NCI-H2081 (cell line): ENCODE measurements at places on chromosomes 7 and 10.

GRCh38 chr7:52355053-52355452, 680.4 kb upstream of the POM121L12 start:
- no peak for DNase-seq

- DNase-seq: no peak
Observed at GRCh38 chr10:31242902-31243301, 76.1 kb upstream of the ZEB1 start.

DNA sequence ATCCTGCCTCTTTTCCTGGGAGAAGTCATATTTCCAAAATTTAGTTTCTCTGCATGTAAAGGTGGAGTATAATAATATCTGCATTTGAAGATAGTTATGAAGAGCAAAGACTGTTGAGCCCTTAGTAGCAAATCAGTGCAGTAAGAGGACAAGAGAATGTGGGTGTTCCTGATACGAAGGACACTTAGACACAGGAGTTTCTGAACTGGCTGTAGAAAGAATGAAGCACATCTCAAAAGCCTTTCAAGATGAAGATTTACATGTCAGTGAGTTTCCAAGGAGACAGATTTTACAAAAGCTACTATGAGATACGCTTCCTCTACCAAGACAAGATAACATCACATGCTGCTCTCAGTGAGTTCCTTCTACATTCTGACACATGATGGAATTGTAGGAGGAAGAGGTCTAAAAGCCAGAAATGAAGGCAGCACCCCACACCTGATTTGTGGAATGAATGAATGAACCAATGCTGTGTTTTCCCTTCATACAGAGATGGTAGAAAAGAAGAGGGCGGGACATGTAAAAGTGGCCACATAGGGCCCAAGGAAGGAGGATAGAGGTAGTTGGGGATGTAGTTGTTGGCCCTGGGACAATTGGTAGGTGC, 173.6 kb upstream of the PDE1C start:
- DNase-seq: no peak

DNA sequence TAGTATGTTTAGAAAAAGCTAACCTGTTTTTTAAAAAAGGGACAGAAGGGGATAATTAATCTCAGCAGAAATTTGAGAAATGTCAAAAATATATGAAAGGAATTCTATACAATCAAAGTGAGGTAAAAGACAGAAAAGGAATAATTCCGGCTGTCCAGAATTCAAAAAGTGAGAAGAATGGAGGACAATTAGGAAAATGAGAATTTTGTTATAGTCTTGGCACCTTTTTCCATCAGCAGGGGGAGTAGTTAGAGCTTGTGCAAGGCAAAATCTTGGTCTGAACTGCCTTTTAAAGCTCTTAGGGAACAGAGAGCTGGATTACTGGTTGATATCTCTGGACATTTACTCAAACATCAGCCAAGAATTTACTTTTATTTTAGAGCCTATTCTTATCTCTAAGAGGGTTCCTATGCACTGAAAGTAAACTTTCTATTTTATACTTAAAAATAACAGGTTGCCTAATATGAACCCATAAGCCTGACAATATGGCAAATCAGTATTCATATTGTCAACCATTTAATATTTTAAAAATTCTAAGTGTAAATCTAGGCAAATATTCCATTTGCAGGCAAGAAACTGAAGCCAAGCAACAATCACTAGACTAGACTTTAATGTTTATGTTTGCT, 185.6 kb downstream of the ANK3 start:
- DNase-seq: no peak

- no peak for DNase-seq
Observed at GRCh38 chr7:99543916-99544315, 8.0 kb downstream of the FAM200A start.

DNA sequence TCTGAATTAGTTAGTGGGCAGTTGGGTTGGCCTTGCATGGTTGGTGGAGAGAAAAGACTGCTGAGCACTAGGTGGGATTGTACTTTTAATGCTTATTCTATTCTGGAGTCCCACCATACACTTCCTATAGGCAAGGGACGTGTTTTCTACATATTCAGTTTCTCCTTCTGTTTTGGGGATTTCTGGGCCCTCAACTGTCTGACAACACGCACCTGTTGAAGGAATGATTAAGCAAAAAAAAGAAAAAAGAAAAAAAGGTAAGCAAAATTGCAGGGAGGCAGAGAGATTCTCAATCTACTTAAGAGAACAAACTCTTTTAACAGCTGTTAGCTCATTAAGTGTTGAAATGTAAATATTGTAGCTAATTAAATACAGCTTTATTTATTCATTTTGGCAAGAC, 541.3 kb downstream of the CALN1 start:
- DNase-seq: no peak

DNA sequence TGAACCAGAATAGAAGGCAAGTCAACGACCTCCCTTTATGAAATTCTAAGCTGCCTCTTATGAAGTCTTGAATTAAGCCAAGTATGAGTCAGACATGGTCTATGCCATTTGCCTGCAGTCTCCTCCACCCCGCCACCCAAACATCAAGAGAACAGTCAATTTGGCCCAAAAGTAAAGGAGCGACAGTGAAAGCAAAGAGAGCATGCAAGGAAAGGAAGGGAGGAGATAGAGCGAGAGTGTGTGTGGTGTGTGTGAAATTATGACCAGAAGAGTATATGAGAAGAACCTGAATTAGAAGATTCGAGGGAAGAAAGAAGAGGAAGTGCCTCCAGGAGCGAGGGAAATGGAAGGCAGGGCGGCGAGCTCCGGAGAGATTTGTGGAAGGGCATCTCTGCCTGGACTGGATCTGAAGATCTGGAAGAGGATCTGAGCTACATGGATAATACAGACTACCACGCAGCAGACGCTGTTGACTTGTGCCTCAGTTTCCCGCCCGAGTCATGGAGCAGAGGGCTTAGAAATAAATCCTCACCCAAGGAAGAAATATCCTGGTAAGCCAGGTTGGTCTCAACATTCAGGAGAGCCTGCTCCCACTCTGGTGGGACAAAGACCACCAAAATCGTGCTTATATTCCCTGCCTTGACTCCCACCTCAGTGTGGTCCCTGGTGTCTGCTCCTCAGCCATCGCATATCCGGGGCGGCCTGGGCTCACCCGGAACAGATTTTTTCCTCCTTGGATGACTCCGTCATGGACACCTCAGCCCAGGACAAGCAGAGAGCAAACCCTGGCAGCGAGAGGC, 459 bp downstream of the ZDHHC6 start:
- no peak for DNase-seq

DNA sequence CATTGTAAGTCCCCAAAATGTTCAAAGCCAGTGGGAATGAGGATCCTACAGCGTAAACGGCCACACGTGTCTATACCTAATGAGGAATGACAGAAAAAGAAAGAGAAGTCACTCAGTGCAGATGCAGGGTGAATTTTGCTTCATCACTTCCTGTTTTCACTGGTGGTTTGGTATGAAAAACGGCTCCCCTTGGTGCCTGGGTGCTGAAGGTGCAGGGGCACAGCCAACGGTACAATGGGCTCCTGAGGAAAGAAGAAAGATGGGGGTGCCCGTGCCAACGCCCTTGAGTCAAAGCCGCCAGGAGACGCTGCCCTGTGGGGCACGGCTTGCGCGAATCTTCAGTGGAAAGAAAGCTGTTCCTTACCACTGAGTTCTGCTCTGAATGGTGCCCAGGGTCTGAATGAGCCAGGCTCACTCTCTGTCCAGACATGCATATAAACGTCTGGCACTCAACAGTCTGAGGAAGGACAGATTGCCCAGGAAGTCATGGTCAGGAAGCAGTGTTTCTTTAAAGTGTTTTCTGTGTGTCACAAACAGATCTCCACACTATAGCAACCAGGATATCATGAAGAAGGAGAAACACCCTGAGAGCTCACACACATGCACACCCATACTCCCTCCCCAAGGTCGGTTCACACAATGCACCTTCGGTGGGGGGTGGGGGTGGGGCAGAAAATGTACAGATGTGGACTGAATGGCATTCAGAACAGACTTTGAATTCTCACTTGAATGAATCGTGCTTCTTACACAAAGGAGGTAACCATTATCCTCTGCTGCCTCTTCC, 105.8 kb downstream of the ELMO1 start:
- DNase-seq: no peak

DNA sequence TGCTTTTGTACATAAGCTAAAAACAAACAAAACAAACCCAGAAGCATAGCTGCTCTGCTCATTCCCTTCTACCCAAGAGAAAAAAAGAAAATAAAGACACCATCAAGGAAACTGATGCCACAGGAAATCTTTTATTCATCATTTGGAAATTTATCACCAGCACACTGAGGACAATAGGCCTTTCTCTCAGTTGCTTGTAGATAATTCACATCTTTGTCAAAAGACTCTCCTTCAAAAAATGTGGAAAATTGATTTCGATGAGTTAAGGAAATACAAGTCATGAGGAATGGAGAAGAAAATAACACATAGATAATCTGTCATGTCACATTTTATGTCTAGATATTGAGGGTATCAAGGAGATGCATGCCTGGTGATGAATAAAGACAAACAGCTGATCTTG, 53.5 kb downstream of the ZNF37A start:
- no peak for DNase-seq

GRCh38 chr7:4486907-4487306, 195.2 kb upstream of the FOXK1 start:
- no peak for DNase-seq

GRCh38 chr7:134114992-134115391, 12.1 kb upstream of the LRGUK start:
- no peak for DNase-seq

DNA sequence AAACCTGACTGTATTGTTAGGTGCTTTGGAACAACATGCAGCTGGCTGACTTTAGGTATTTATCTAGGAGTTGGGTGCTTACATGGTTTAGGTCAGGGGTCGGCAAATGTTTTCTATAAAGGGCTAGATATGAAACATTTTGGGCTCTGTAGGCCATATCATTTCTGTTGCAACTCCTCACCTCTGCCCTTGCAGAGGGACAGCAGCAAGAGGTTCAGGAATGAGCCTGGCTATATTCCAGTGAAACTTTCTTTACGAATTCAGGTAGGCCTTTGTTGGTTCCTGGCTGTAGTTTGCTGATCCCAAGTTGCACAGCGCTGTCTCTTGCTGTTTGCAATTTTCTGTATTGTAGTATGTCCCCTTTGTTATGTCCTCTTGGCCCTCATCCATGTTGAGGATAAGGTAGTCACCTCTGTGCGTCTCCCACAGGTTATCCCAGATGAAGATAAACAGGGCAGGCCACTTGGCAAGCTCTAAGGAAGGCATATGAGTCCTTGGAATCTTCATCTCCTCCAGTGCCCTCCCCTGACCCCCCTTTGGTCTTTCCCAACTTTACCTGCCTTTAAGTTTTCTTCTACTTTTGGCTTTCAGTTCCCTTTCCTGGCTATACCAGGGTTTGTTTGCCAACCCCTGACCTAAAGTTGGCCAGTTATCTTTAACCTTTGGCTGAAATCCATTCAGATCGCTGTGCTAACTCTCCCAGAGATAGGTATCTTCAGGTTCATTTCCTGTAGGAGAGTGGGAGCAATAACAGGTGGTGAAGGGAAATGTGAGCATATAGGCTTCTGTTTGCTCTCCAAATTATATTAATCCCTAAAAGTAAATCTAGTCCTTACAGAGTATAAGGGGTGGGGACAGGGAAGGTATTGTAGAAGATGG, 36.1 kb downstream of the SGPL1 start:
- DNase-seq: no peak

- DNase-seq: no peak
Observed at GRCh38 chr7:44473295-44473694, 17.2 kb downstream of the NUDCD3 start.

DNA sequence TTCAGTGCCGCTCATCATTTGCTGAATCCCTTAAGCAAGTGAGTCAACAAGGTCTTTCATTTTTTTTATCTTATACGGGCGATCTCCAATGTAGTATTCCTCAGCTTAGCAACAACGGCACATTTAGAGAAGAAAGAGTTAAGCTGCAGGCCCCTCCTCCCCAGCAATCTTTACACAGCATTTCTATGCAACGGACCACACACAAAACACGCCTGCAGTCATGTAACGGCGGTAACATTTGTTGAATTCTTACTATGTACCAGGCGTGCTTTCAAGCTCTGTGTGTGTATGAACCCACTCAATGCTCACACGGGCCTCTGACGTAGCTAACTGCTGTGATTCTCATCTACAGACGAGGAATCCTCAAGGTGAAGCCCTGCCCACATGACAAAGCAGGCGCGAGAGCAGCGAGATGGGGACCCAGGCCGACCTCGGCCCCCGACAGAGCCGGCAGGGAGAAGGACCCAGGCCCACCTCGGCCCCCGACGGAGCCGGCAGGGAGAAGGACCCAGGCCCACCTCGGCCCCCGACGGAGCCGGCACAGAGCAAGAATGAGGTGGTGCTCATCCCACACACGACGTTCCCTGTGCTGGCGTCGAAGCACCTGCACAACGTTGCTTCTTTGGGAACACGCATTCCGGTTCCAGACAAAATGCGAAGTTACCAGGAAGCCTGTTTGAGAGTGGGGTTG, 240.7 kb downstream of the ZMYND11 start:
- DNase-seq: no peak

GRCh38 chr7:47786557-47787248, 161.6 kb downstream of the PKD1L1 start:
- DNase-seq: no peak

GRCh38 chr10:18306031-18306430, 165.8 kb downstream of the CACNB2 start:
- no peak for DNase-seq

DNA sequence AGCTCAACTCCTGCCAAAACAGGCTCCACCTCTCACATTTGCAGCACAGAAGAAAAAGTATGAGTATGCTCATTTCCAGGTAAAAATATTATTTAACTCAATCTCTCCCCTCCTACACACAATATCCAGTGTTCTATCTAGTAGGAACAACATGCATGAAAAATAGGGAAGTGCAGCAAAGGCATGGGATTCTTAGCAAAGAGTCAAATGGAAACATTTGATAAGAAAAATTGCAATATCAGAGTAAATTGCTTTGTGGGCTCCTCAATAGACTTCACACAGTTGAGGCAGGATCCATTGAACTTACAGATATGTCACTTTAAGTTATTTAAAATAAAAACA, 150.9 kb downstream of the ANK3 start:
- no peak for DNase-seq

DNA sequence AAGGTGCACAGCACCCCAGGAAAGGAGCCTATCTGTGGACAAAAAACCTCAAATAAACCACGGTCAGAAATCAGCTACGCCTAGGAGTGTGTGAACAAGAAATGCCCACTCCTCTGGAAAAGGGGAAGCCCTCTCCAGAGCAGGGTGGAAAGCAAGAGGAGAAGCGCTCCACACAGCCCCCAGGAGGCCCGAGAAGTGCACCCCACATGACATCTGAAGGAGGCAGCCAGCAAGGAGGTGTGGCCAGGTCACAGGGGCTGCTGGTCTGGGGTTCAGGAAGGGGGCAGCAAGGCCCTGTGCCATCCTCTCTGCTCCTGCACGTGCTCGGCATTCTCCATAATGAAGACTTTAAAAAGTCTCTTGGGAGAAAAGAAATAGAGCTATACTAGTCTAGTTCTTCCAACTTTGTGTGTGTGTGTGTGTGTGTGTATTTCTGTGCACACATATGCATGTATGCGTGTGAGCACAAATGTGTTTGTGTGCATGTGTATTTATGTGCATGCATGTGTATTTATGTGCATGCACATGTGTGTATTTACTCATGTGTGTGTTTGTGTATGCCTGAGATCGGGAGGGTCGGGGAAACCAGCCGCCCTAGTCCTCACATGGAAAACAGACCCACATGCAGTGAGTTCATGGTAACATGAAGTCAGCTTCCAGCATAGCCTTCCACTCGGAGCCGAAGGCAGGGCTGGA, 76.5 kb downstream of the TNS3 start:
- DNase-seq: no peak
